Activated CD4-positive, alpha-beta T cell treated with anti-CD3 and anti-CD28 coated beads for 4 hours (primary cell): ENCODE measurements at places on chromosomes 16 and 17.

GRCh38 chr17:48792033-48792798 lies 24.8 kb downstream of the TTLL6 start:
- DNase-seq, result no peak

GRCh38 chr16:54027062-54027461 lies 259.5 kb downstream of the IRX3 start:
- no peak for DNase-seq

- no peak for DNase-seq
These were observed 165.0 kb upstream of the ELAC2 start for GRCh38 chr17:13182854-13183253.

DNA sequence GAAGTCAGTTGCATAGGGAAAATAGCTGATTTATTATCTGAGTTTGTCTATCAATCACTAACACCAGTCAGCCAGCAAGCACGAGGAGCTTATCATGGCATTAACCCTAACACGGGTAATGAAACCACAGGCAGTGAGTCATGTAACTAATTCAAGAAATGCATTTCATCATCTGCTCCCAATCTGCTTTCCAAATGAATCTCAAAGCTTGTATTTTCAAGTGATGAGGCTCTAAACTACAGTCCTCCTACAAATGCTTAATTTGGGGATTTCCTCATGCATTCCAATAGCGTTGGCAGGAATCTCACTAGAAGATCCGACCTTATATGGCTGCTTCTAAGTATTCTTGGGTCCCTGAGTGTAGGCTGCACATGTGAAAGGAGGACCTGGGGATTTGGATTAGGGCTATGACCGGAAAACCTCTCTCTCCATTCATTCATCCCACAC lies 118.4 kb upstream of the HSBP1 start:
- no peak for DNase-seq

DNA sequence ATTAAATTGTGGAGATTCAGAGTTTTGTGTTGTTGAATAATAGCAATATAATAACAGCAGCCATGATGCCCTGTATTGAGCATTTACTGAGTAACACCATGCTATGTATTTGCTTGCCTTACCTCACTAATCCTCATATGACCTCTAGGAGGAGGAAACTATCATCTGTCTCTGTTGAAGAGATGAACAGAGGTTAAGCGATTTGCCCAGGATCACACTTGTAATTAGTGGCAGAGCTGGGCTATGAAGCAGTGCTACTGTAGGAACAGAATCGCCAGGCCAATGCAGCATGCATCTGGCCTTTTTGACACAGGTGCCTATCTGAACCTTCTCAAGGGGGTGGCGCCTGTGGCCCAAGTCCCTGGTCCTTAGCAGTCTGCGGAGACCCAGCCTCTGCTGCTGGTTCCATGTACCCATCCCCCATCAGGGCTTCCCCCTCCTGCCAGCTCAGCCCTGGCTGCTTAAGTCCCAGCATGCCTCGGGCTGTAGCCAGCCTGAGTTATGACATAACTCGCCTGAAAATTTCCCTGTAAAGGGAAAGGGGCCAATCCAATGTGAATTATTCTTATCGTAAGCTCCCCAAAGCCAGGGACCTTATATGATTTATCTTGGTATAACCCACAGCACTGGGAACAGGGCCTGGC lies 50.4 kb upstream of the HS3ST2 start:
- DNase-seq, result no peak

DNA sequence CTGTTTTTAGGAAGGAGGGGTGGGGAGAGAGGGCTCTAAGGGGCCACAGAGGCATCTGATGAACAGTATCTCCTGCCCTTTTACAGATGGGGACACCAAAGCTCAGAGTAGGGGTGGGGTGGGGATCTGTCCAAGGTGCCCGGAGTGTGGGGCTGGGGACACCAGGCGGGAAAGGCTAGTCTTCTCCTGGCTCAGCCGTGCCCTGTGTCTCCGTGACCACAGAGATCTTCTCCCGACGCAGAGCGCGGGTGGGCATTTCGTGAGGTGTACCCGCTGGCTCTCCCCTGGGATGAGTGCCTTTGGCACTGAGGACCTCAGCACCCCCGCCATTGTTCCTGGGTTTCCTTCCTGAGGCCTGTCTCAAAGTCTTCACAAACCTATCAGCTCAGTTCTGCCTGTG lies 209.6 kb downstream of the NTN1 start:
- DNase-seq, result no peak
